ENCODE measurements at places on chromosomes 1 and 21. TPM values are rescaled to one million over a fixed set of nuclear protein-coding genes. Genes with fewer than 3 reads are reported as not detected.

DNA sequence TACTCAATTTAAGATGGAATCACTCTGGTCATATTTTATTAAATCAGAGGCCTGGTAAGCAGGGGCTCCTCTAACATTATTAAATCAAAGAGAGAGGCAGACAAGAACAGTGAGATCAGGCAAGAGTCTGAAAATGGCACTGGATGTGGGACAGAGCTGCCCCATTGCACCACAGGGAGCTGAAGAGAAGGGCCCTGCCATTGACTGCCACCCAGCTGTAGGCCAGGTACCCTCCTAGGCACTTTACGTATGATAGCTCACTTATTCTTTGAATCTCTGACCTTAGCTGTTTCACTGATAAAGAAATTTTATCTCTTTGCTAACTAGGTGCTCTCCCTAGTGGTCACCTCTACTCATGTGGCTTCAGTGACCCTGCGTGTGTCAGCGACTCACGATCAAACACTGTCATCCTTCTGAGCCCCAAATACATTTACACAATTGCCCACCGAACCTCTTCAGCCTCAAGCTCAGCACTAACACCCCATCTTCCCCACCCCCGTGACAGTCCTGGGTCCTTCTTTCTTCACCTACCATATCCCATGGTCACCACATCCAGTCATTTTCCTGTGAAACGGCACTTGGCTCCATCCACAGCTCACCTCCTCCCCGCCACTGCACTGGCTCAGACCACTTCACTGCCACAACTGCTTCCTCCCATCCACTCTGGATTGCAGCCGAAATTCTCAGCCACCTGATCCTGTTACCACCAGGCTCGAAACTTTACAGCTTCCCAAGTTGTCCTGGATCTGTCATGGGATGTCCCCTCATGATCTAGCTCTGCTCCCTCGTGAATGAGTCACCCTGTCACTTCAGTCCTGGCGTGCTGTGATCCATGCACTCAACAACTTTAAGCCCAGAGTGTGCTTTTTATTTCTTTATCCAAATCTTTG is 97.3 kb upstream of the SYT6 start:
- DNase-seq = no peak

DNA sequence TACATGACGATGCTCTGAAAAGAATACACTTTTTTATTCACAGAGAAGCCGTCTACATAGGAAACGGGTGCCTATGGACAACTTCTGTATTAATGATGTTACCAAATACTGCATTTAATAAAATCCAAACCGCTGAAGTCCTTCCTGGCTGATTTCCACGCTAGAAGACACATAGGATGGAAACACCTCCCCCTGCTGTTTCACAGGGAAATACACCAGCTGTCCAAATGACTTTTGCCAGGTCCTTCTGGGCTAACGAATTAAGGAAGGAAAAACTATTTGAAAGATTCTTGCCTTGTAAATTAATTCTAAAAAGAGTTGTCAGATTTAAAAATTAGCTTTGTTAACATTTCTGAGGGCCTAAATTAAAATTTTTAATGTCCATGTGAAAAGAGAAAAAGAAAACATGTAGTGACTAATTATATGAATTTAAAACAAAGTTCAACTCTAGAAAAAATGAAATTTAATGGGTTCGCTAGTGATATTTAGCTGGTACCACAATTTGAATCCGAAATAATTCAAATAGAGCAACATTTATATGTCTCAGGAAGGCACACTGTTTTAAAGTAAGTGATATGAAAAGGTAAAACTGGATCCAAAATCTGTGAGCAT is 146.0 kb downstream of the RERE start:
- DNase-seq = peak; percentile 81

- DNase-seq = peak; percentile 76
These were observed at the start of gene MOV10 for GRCh38 chr1:112674440-112674985. MOV10 (plus strand) TSS chr1:112674659; CDS start chr1:112674913, 254 bp downstream.

DNA sequence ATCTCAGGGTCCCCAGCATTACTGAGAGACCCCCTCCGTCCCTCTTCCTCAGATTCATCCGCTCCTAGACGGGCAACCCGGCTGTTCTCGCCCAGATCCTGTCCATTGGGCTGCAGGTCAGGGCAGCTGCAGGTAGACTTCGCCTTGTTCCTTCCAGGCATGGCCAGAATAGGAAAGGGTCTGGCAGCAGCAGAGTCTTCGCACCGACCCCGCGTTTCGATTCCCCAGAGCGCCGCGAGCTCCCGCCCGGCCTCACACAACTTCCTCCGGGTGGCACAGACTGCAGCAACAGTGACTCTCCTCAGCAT is 265 bp downstream of the NRDC start:
- DNase-seq = no peak

DNA sequence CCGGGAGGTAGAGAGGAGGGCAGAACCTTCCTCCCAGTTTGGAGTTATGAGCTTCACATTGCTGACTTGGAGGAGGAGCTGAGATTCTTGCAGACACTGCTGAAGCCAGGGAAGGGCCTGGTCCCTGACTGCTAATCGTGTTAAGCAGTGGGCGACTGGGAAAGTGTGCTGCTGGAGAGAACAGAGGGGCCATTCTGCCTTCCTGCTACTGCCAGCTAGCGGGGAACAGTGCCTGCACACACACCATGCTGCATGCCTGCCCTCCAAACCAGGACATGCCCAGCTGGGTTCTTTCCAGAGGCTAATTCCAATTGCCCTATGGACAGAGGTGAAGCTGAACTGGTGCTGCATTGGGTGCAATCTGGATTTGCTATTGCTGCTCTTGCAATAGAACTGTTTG is 281.4 kb downstream of the AJAP1 start:
- no peak for DNase-seq

DNA sequence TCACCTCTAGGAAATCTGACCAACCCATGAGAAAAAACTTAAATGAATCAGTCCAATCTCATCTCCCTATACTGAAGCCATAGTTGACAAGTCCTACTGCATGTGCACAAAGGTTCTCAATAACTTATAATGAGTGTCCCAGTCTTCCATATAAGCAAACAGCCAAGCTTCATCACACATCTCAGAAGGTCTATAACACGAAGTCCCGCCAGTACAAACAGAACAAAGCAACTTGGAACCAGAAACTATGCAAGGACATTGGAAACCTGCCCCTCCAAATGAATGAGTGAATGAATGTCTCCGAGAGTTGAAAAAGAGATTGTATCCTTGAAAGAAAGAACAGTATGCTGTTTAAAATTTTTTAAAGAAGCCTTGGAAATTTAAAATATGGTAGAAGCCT is 53.6 kb upstream of the IPO9 start:
- no peak for DNase-seq

DNA sequence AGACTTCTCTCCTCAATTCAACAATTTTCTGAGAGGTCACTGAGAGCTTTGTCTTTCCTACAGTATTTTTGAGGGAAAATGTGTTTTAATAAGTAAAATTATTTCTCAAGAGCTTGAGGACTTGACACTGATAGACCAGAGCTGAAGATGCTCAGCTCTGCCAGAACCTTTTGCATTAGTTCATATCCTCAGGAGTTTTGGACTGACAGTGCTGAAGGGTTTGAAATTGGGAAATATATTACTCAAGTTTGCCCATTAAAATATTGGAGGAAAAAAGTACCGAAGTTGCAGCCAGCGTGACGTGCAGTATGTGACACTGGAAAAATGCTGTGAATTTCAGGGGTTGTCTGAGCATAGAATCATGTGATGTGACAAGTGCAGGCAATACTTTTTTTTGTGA is 346.6 kb upstream of the DPYD start:
- DNase-seq = peak; percentile 26

DNA sequence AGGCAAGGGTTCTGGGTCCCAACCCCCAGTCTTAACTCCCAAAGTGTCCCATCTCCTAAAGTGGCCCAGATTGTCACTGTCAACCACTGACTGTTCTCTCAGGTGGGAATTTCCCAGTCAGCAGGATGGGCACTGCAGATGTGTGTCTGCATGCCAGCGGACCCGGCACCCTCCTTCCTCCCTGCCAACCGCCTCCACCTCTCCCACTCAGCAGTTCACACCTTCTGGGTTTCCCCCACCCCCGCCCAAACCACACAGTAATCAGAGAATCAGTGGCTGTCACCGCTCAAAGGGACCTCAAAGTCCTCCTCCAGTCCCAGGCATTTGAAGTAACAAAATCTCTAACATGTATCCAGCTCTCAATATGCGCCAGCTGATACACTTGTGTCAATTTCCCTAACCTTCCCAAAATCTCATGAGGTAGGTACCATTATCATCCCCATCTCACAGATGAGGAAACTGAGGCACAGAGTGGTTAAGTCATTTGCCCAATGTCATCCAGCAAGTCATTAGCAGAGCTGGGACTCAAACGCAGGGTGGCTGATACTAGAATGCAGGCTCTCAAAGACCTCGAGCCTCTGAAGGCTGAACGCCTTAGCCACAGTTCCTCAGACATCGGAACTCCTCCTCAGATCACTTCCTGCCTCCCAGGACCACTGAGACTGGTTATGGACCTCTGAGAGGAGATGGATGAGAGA is 4.8 kb downstream of the RUNX3 start:
- DNase-seq = no peak

DNA sequence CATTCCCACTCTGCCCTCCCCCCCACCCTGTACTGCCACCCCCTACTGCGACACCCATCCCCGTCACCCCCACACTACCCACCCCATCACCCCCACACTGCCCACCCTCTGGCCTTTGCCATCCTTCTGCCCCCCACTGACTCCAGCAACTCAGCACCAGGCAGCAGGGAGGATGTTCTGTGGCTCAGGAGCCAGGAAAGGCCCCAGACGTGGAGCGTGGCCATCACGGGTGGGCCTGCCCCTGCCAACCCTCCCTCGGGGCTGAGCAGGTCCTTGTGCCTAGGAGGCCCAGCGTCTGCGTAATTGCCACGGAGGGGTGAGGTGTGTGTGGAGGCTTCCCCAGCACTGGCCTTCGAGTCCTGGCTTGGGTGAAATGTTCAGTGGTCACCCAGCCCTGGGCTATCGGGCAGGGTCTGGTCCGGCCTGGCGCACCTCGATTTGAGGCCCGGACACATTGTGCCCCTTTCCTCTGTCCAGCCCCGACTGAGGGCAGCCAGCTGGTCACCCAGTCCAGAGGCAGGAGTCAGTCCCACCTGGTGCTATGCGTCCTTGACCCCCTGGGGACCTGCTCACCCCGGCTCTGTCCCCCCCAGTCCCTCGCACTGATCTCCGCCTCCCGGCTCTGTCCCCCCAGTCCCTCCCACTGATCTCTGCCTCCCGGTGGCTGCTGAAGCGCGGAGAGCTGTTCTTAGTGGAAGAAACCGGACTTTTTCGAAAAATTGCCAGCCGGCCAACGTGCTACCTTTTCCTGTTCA is 23.0 kb downstream of the ARHGEF16 start:
- DNase-seq = no peak

DNA sequence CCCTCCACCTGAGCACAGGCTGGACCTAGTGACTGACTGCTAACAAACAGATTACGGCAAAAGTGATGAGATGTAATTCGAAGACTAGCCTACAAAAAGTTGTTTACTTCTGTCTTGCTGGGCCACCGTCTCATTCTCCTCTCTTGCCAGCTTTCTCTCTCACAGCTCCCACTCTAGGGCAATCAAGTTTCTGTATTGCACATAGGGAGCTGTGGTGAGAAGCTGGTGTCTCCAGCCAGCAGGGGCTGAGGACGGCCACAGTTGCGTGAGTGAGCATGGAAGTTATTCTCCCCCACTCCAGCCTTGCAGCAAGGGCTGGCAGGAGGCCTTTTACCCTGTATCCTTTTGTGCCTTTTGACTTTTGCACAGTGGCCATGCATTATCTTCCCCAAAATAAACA is 8.6 kb upstream of the COL6A2 start:
- DNase-seq = no peak

GRCh38 chr1:246607462-246607861 is 41.2 kb downstream of the CNST start:
- no peak for DNase-seq

Gene LRRC39
- polyA plus RNA-seq = 213 TPM

Gene ATP6V0B
- polyA plus RNA-seq = 50.4 TPM

Gene SPATA17
- polyA plus RNA-seq = 2.3 TPM

Gene SAMD13
- 10.7 TPM for polyA plus RNA-seq

Gene FCRL6
- polyA plus RNA-seq = not detected
